Coronary artery (tissue), 2 donors: ENCODE measurements at places on chromosomes 11 and 22.
A peak's percentile ranks its signal among the peaks of the same experiment; 100 is the strongest.

GRCh38 chr11:82896183-82896582 lies 4.0 kb downstream of the PRCP start:
- DNase-seq, result no peak

DNA sequence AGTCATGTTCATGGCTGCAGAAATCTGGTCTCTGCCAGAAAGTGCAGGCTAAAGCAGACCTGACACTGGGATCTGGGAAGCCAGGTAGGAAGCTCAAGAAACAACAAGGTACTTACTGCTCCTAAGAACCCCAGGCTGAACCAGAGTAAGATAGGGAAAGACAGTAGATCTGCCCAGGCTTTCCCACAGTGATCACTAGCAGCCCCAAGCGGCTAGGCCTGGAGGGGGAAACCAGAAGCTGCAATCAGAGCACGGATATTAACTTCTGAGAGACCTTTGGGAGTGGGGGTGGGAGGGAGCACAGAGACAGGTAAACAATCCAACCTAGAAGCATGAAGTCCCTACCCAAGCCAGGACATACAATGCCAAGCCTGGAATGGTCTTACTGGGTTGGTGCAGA lies 135.2 kb upstream of the C11orf58 start:
- no peak for DNase-seq

DNA sequence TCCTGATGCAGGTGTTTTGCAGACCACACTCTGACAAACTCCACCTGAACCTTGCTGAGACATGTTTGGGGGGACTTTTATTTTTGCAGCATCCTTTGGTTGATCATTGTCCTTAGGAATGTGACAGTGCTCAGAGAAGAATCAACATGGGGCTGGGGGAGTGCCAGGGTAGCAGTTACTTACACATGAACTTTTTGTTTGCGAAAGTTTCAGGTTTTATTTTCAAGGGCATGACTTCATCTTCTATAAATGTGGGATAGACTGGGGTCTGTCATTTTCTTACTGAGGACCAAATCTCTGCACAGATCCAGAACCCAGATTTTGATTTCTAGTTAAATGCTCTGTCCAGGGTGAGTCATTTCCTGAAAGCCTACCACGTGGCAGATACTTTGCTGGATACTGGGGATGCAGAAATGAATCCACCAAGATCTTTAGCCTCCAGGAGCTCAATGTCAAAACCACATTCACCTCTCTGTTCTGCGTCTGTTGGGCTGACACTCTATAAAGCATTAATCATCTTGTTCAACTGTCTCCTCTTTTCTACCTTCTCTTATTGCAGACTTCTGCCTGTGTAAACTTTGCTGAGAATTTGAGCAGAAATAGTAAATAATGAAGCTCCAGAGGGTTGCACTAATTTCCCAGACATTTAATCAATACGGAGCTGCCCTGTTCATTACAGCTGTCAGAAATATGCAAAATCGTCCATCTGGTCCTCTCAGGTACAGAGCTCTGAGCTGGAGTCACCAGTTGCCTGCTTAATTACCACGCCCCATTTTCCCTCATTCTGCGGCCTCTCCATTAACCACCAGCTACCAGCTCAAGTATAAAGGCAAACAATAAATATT lies 387.9 kb downstream of the MIAT start:
- no peak for DNase-seq

DNA sequence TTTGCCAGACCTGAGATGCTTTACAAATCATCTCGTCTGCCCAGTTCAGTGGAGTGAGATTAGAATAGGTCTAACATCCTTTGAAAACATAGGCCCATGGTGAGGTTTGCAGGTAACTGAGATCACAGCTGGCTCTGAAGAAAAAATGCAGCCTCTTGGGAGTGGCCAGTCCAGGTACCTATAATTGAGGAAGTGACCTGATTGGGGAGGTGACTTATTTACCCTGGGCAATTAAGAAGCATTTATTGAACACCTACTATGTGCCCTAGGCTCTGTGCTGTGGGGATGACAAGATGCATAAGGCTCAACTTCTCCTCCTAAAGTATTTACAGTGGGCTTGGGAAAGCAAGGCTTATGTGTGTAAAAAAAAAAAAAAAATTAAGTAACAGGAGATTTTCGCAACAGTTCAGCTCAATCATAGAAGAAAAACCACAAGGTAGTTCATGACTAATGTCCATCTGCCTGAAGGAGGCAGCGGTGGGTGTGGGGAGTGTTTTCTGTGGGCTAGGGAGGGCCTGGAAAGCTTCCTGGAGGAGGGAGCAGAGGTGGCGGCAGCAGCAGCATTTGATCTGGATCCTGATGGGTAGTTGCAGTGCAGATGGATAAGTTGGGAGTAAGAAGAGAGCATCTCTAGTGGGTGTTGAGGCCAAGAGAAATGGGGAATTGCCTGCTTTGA lies 16.1 kb downstream of the MICAL2 start:
- DNase-seq, result no peak

GRCh38 chr22:42366806-42367581 lies 65.2 kb downstream of the NFAM1 start:
- DNase-seq, result no peak

GRCh38 chr11:66119348-66120133 lies 49.5 kb downstream of the PACS1 start:
- no peak for DNase-seq

DNA sequence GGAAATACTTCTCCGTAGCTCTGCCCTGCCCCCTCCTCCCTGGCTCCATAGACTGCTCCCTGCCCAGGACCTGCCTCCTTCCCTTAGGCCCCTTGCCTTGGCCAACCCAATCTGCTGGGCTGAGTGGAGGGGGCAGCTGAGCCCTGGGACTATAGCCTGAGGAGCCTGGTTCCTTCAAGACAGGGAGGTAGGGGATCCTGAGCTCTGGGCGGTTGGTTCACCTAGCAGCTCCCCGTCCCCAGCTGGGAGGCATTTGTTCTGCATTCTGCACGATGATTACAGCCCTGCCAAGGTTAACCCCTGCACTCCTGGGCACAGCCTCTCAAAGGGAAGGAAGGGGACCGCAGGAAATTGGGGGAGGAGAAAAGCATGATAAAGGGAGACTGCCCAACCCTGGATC lies 3.6 kb upstream of the CDC42EP1 start:
- peak; percentile 72 for DNase-seq

DNA sequence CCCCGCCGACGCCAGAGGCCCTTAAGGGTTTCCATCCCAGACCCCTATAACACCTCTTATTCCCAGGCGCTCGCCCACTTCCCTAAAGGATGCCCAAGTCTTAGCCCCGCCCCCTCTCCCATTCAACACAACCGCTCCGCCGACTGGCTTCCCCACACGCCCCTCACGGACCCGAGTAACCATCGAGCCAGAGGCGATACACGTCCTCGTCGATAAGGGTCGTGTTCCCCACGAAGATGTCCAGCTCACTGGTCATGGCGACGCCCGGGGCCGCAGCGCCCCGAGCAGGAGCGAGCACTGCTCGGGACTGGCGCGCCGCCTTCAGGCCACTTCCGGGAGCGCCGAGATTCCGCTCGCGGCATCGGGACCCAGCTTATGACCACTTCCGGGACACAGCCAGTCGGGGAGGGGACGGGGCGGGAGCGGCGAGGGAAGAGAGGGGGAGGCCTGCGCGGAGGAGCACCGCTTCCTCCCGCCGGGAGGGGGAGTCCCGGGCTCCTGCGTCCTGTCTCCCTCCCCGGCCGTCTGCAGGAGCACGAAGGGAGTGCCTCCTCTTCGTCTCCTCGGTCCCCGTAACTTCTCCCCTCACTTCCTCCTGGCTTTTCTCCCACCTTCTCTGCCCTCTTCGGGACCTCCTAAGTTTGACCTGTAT lies at the start of gene FIBP:
FIBP (minus strand) TSS at position 309 of the 652 bp plus-strand sequence; CDS start at position 256, 53 bp downstream.
- DNase-seq, result peak; percentile 98

- DNase-seq, result no peak
Observed at GRCh38 chr11:119161871-119162270, 6.7 kb upstream of the NLRX1 start.

GRCh38 chr11:128187377-128187776 lies 400.0 kb downstream of the ETS1 start:
- no peak for DNase-seq

DNA sequence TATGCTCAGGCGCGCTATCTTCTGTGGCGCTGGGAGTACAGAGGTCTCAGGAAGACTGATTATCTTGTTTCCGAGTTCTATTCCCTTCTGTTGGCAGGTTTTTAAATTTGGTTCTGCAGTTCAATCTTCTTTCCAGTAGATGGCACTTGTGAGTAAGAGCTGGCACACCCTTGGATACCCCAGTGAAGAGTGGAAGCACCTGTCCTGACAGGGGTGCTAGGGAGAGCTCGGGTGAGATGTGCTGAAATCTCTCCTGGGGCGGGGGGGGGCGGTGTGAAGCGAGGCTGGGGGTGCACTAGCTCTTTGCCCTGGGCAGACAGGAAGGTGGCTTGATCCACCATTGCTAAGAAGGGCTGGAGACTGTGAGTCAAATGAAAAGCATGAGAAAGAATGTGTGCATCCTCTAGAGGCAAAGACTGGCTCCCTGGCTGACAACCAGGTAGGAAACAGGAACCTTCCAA lies 679.9 kb upstream of the CCDC179 start:
- DNase-seq, result no peak

- no peak for DNase-seq
Observed at GRCh38 chr11:92697461-92698312, 271.8 kb upstream of the MTNR1B start.

DNA sequence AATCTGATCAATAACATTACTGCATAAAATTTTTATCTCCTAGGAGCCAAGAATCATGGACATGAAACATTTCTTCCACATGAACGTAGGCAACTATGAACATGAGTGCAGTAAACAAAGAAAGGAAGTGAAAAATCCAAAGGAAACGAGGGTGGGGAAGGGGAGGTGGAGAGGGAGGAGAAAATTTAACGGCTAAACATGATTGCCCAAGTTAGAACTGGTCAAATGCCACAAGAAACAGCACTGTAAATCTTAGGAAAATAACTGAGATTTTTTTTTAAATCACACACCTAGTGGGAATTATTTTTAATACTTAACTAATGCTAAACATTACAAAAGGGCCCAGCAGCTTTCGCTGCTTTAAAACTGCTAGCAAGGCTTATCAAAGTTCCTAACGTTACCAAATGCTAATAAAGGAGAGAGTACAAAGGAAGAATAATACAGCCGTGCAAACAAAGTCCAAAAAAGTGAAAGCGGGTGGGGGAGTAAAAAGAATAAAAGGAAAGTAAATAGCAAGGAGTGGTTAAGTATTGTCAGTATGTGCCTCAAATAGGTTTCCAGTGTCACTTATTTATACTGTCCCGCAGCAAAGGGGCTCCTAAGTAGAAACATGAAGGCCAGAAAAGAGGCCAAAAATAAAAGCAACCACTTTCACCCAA lies 13.7 kb downstream of the NARS2 start:
- no peak for DNase-seq

- DNase-seq, result no peak
Observed at GRCh38 chr22:36234213-36234612, 5.1 kb downstream of the APOL2 start.

GRCh38 chr22:45996241-45997076 lies 19.5 kb upstream of the WNT7B start:
- DNase-seq, result no peak

DNA sequence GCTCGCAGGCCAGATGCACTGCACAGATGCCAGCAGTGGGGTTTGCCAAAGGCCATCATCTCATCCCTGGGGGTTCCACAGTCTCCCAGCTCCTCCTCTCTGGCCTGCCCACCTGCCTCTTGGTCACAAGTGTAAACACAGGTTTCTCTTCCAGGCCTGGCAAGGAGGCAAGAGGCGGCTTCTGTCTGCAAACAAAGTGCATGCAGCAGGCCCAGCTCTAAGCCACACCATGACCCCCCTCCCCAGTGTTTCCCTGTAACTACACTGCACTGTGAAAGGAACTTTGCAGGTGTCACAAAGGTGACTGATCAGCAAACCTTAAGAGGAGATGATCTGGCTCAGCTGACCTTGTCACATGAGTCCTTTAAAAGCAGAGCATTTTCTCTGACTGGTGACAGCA lies 26.2 kb upstream of the SHISAL1 start:
- no peak for DNase-seq

DNA sequence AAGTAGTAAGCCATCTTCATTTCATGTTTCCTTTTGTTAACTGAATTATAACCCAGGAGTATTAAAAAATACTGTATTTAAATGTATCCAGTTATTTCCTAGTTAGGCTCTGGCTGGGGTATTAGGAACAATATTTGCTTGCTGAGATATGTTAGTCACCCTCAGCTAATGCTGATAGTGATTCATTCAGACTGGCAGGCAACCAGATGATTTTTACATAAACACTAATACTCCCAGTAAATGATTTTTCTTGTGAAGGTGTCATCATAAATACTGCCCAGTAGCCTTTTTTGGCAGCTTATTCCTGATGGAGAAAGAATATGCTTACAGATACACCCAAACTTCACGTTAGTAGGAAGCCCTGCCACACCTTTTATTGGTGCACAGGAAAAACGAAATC lies 8.1 kb downstream of the YWHAH start:
- no peak for DNase-seq

DNA sequence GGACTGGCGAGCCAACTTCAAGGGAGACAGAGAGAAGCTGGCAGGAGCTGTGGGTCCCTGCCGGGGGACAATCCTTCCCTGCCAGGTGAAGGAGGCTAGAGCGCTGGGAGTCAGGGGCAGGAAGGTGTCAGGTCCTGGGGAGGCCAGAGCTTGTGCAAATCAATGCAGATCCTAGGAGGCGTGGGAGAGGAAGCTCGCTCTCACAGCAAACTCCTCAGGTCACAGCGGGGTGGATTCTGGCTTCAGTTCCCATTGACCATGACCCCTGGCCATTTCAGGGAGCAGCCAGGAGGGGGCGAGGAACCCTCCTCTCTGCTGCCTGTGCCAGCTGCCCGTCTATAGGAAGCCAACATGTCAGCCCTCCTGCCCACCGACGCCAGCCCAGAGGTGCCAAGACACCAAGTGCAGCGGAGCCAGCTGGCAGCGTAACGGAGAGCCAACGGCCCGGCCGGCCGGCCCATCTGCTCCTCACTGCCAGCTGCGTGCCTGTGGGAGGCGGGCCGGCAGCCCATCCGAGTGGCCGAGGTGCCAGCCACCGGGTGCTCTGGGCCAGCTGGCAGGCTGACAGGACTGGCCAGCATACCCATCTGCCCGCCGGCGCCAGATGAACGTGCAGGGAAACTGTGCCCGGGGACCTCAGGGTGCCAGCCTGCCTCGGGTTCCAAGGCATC lies 374.8 kb downstream of the MIAT start:
- peak; percentile 79 for DNase-seq

GRCh38 chr11:111299101-111300026 lies 1.0 kb downstream of the POU2AF3 start:
- DNase-seq, result no peak
